ENCODE measurements at places on chromosomes 4 and X.

DNA sequence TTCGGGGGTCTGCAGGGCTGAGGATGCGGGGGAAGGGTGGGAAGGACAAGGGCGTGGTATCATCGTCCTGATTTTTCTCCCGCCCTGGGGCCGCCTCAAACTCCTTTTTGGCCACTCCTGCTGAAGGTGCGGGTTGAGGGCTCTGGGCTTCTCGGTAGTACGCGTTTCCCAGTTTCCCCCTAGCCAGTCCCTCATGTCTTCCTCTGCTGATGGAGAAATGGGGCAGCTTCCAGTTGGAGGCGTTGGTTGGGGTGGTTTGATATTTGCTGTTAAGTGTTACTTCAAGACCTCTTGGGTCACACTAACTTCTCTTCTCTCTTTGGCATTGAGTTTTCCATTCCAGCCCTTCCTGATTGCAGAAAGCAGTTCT, 482 bp downstream of the GSTCD start:
- DNase-seq: peak; percentile 13

DNA sequence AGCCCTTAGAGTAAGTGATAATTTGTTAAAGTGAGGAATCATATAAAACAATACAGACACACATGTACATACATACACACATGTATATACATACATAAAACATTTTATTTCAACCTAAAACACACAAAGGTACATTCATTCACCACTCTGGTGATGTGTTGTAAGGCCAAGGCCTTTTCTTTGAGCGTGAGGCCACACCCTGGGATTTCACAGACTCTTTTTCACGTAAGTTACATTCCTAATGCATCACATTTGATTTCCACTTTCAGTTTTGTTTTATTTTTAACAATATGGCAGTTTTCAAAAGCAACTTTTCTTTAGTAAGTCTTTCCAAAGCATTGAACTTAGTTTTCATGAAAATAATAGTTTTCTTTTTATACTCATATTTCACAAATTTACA, 170.7 kb downstream of the COL4A6 start:
- no peak for DNase-seq

DNA sequence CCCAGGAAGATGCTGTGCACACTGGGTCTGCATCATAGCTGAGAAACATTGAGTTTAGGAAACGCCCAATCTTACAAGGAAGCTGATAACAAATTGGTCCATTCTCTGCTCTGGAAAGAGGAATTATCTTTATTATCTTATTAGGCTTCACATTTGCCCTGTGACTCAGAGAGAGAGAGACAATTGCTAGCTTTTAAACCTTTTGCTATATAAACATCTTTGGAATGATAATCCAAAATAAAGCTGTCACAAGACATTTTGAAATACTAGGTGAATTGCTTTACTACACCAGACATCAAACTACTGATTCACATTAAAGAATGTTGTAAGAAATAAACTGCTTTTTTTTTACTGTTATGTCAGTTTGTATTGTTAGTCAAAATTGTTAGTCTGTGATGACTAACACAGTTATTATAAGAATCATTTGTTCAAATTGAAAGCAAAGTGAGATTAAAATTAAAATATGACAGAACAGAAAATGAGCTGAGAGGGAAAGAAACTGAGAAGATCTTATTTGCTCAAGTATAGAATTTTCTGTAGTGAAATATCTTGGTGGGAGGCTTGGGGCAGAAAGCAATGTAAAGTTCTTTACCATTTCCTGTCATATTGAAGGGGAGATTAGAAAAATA, 765.4 kb upstream of the PCDH10 start:
- no peak for DNase-seq

DNA sequence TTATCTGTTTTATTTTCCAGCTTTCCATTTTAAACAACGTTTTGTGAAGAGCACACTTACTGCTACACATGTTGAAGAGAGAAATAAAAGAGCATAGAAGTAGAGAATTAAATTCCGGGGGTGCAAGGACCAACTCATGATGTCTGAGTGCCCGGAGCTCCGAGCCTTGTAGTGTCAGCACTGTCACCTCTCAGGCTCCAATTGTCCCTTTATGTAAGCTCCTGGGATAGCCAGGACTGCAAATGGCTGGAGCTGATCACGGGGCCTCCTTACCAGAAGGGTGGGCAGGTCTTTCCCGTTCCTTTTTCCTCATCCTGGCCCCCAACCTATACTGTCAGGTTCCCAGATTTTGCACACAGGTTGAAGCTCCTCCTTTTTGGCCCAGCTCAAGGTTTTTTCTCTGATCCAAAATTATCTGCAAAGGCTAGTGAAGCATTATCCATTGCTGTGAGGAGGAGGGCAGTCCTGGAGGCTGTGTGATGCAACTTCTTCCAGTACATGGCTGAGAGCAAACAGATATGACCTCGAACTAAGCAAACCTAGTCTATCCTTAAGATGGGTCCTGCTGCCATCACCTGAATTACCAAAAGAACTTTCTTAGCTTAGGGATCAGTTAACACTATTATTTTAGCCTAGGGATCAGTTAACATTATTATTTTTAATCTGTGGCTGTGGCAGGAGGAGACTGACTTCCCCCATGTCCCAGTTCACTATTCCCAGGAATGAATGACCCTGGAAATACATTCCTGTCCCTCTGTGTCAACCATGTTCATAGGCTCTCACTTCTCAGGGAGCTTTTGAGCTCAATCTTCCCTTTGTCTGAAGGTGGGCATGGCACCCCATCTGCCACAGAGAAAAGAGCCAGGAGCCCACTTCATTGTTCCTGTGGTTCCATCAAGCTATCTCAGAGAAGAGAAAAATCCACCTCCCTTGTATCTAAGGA, at the start of gene FGG:
TSS of gene FGG (minus strand) at position 185 of the 943 bp plus-strand sequence. CDS start at position 138, 47 bp downstream.
- no peak for DNase-seq

DNA sequence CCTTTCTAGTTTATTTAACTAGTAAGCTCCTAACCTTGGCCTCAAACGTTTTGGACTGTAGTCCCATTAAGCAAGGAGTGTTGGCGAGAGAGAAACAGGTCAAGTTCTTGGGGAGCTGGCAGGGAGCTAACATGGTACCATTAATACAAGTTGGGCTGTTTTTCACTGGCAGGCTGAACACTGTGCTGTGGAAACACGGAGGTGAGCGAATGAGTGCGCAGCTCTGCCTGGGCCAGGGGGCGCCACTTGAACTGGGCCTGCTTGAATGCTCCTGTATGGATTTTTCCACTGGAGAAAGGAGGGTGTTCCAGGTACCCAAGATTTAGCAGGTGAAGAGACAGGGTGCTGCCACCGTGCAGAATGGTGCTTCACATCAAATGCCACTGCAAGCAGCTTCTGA, 7.4 kb upstream of the SMS start:
- no peak for DNase-seq

DNA sequence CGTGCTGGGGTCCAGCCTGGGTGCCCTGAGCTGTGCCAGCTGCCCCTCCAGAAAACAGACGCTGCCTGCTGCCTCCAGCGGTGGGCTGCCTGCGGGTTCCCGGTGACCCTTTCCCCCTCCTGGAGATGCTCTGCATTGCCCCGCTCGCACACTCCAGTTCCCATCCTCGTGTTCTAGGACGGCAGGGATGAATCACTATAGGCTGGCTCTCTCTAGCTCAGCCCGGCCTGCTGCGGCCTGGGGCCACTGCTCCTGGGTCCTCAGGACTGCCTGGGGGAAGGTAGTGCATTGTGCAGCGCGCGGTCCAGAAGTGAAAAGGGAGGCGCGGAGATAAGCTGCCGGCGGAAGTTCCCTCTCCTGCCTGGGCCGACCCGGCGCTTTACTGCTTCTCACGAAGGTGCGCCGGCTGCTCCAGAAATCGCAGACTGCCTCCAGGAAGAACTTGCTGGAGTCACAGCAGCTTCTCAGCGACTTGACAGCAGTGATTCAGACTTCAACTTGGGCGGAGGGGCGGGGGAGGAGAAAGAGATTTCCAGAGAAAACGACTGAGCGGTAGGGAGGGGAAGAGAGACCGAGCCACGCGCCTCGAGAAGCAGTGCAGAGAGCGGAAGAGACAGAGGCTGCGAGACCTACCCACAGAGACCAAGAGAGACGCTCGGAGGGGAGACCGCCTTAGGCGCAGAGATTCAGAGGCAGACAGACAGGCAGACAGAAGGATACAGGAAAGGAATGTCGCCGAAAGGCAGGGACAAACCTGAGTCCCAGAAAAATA, 6.7 kb upstream of the MSX1 start:
- DNase-seq: peak; percentile 86

GRCh38 chrX:67781132-67781531, 237.3 kb downstream of the AR start:
- DNase-seq: no peak

GRCh38 chr4:43452948-43453347, 560.4 kb downstream of the GRXCR1 start:
- DNase-seq: no peak

DNA sequence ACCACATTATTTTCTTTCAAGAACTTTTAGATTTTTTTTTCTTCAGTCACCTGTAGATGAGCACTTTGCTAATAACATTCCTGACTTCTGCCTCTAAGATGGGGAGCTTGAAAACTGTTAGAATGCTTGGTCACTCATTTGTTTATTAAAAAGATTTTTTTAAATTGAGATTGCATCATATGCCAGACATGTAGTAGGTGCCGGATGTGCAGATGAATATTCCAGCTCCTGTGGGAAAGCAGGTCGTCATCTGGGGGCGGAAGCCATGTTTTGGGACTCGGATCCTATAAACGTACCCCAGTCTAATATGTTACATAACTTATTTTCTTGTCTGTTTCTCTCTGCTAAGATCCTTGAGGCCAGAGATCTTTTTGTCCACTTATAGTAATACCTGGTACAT, 236.8 kb downstream of the ARHGAP10 start:
- DNase-seq: no peak

DNA sequence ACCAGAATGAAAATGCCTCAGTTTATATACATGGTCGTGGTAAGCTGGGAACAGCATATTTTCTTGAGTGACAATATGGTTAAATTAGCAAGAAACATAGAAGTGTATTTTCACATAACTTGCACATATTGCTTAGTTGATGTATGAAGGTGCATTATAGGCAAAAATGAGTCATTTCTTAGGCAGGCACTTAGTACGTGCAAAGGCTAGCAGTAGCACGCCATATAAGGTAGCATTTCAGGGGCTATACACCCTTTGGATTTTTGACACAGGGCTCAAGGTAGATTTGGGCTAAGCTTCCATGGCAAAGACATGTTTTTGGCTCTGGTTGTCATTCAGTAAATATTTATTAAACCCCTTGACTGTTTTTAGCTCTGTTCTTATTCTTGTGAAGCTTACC, 33.1 kb downstream of the PCDH7 start:
- DNase-seq: no peak

DNA sequence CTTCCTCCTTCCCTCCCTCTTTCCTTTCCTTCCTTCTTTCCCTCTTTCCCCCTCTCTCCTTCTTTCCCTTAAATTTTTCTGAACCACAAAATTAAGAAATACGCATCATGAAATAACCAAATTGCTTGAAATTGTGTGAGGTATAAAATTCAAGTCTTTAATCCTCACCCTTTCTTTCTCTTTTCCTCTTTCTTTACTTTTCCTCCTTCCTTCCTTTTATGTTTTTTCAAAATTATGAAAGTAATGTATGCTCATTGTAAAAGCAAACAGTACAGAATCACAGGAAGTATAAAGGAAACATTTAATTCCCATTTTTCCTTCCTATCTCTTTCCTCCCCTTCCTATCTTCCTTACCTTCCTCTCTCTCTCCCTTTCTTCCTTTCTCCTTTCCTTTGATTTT, 5.4 kb downstream of the ADGRG4 start:
- no peak for DNase-seq

- DNase-seq: no peak
Measured at GRCh38 chrX:9149501-9150245, 115.7 kb upstream of the FAM9B start.

GRCh38 chr4:95106408-95106928, 348.7 kb downstream of the BMPR1B start:
- no peak for DNase-seq

DNA sequence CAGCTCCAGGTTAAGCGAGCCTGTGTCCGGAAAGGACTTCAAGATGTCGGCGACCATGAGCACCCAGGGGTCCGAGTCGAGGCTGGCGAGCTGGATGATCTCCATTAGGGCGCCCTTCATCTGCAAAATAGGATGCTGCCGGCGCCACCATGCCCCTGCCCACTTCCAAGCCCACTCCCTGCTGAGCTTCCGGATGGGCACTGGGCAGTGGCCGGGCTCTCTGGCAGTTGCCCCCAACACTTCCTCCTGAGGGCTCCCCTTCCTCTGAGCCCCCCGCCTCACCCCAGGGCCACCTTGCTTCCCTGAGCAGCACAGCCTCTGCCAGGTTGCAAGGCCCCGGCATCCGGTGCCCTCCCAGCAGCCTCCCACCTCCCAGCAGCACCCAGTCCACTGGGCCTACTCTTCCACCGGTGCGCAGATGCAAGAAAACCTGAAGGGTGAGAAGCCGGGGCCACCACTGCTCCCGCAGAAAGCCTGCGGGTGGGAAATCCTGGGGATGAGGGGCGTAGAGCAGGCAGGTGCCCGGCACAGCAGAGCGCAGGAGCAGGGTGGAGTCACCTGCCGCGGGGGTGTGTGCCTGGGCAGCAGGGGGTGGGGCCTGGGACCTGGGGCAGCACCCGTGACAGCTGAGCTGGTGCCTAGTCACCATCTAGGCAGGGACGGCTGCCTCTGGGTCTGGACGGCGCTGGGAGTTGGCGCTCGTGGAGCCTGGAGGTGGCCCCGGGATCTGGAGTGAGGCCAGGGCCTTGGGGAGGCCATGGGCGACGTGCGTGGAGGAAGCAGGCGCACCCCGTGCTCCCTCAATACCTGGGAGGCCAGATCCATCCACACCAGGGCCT, 17.0 kb downstream of the NELFA start:
- DNase-seq: no peak

DNA sequence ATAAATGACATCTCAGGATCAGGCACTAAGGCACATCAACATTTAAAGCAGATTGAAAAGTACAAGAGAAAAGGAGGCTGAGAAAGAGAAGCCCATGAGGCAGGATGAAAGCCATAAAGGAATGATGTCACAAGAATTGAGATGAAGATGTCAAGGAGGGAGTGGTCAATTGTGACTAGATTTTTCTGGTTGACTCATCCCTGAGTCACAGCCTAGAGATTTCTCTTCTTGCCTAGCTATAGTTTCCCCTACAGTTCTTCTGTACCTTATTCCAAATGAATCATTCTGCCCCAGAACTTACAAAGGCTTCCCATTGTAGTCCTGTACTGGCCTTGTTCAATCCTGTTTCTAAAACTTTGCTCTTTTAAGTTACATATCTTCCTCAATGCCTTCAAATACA, 3.4 kb upstream of the USP53 start:
- no peak for DNase-seq

- DNase-seq: no peak
Measured at GRCh38 chr4:148078061-148078460, 346.2 kb downstream of the ARHGAP10 start.

- no peak for DNase-seq
Measured at GRCh38 chr4:1166509-1167243, 5.7 kb downstream of the SPON2 start.

GRCh38 chr4:177220376-177220775, 89.3 kb upstream of the NEIL3 start:
- DNase-seq: no peak

GRCh38 chr4:65658117-65658516, 12.2 kb downstream of the EPHA5 start:
- DNase-seq: no peak

DNA sequence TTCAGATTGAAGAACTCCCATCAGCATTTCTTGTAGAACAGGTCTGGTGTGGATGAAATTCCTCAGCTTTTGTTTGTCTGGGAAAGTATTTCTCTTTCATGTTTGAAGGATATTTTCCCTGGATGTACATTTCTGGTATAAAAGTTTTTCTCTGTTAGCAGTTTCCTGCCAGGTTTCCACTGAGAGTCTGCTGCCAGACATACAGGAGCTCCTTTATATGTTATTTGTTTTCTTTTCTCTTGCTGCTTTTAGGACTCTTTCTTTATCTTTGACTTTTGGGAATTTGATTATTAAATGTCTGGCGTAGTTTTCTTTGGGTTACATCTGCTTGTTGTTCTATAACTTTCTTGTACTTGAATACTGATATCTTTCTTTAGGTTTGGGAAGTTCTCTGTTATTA, 486.5 kb downstream of the ARAP2 start:
- no peak for DNase-seq

Data from head of caudate nucleus (tissue), 42 donors.